ENCODE measurements at places on chromosomes 1 and 21.

DNA sequence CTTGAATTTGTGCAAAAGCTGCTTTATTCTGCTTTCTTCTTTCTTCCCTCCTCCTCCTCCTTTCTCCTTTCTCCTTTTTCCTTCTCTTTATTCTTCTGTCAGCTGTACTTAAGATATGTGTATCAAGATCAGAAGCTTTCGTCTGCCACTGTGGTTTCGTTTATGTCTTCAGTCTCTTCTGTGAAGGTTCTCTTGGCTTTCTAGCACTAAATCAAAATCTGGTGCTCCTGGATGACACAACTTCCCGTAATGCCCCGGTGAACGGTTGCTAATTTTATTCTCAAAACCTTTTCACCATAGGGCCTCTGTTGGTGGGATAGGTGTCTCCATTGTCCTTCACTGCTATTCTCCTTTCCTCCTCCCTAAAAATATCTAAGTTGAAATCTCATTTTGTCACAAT lies 5.0 kb downstream of the ATF6 start:
- DNase-seq: no peak

DNA sequence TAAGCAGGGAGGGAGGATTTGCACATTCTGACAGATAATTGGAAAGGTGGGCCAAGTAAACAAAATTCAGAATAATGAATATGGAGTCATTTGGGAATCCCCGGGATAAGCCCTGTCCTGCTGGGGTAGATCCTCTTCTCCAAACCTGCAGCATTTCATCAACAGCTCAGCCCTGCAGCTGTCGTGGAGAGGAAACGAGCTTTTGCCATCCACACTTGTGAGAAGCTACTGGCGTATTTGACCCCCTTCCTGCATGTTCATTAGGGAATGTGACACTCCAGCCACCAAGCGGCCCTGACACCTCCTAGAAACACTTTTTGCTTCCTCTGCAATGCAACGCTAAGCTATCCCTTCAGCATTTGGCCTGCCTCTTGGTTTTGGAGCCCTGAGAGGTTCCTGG lies 8.0 kb upstream of the LEFTY2 start:
- no peak for DNase-seq

DNA sequence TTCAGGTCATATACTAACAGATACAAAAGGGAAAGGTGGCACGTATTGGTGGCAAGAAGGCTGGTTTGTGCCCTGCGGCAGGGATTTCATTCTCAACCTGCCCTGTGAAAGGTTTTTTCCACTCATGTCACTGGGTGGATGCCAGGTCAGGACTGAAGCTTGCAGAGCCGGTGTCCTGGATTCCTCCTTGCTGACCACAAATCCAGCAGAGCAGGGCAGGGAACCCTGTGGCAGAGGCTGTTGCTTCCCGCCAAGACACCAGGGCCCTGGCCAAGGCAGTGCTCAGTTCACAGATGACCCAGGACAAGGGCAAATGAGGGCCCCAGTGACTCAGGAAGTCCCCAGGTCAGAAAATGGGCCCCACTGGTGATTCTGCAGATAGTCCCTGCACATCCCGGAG lies 16.4 kb downstream of the BSND start:
- no peak for DNase-seq

DNA sequence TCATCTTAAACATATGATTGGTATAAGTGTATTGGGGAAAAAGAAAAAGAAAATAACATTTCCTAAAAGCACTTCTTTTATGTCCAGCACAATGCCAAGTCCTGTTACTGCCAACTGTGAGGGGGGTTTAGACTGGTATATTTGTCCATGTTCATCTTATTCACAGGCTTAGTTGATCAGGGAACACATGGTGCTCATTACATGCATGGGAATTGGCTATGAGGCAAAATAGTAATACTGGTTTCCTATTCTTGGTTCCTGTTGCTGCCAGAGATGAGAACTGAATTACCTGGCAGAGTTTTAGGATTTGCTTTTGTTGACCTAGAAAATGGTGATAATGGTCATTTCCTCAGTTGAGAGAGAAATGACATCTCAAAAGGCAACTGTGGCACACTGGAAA lies 398.8 kb downstream of the DUSP10 start:
- no peak for DNase-seq

DNA sequence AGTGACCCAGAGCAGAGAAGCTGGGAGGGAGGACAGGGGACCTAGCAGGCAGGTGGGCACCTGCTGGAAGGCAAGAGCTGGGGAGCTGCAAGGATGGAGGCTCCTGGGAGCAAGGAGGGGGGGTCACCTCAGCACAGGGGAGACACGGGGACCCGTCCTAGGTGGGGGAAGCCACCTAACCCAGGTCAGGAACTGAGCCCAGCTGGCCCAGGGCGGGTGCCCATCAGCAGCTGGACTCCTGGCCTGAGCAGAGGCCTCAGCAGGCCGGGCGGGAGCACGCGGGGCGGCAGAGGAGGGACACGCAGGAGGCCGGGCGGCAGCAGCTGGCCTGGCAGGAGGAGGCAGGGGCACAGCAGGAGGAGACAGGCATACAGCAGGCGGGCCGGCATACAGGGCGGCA lies 949 bp downstream of the KRTAP10-1 start:
- DNase-seq: no peak

DNA sequence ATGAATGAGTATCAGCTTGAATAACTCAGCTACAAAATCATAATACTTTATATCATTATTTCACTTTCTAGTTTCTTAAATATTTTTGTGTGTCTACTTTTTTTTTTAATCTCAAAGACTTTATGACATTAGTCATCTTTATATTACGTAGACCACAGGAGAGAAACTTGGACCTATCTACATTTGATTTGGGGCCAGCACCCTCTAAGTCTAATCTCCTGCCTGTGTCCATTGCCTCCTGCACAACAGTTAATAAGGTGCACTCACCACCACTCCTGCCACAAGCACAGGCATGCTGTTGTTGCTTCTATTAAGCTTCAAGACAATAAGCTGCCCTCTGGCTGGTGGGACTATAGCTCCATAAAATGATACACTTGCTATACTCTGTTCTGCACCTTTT lies 70.4 kb downstream of the DIRAS3 start:
- DNase-seq: no peak

GRCh38 chr1:241964550-241965282 lies 7.1 kb downstream of the BECN2 start:
- no peak for DNase-seq

- no peak for DNase-seq
These were observed 47.1 kb downstream of the C8A start for GRCh38 chr1:56901716-56902115.

GRCh38 chr21:32587120-32587519 lies 1.8 kb upstream of the TCP10L start:
- no peak for DNase-seq

- DNase-seq: no peak
These were observed 469.8 kb downstream of the NCAM2 start for GRCh38 chr21:21468003-21468402.

DNA sequence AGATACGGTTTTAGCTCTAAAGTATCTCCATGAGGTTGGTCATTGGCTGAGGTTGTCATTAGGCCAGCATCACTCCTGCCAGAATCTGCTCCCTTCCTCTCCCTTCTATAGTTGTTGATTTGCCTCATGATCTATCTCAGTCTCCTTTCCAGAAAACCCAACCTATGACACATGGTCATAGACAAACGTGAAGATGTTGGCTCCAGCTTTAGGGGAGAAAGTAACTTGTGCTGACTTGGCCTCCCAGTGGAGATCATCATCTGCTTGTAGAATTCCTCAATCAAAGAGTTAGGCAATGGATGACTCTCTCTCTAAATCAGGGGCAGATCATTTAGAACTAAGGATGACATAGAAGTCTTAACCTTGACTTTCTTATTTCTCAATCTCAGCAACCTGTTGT lies 894.4 kb downstream of the TTLL7 start:
- DNase-seq: no peak

DNA sequence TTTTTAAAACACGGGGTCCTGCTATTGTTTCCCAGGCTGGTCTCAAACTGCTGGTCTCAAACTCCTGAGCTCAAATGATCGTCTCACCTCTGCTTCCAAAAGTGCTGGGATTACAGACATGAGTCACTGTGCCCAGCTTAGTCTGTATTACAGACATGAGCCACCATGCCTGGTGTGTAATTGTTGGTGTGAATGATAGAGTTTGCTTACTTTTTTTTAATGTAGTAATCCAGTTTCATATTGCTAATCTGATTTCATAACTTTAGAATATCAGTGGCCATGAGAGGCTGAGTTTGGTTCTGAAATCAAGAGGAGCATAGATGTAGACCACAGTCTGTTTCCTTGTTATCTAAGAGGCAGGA lies 3.4 kb downstream of the EPB41 start:
- DNase-seq: no peak

DNA sequence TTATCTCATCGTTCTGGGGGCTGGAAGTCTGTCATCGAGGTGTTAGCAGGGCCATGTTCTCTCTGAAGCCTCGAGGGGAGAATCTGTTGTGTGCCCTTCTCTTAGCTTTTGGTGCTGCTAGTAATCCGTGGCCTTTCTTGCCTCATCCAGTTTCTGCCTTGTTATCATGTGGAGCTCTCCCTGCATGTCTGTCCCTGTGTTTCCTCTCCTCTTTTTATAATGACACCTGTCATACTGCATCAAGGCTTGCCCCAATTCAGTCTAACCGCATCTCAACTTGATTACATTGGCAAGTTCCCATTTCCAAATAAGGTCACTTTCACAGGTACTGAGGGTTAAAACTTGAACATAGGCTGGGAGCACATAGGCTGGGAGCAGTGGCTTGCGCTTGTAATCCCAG lies 82.6 kb upstream of the CNIH3 start:
- DNase-seq: no peak

DNA sequence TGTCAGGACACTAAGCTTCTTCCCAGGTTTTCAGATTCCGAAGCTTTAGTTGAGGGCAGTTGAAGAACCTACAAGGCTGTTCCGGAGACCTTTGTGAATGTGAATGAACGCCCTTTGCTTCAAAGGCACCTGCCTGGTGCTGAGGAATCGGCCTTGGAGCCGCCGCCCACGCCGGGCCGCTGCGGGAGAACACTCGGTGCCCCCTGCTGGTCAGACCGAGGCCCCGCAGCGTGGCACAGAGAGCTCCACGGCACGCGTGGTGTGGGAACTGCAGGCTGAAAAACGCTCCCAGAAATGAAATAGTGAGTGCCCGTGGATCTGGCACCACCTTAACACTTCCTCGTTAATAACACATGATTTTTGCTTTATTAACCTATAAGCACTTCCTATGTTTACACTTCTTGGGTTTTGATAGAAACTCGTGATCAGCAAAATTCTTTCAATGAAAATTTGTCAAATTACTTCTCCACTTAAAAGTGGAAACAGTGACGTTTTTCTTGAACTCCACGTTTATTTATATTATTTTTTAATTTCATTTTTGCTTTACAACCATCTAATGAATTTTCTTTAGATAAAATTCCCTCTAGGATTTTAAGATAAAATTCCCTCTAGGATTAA lies 460.6 kb downstream of the DSCAM start:
- DNase-seq: peak; percentile 5

DNA sequence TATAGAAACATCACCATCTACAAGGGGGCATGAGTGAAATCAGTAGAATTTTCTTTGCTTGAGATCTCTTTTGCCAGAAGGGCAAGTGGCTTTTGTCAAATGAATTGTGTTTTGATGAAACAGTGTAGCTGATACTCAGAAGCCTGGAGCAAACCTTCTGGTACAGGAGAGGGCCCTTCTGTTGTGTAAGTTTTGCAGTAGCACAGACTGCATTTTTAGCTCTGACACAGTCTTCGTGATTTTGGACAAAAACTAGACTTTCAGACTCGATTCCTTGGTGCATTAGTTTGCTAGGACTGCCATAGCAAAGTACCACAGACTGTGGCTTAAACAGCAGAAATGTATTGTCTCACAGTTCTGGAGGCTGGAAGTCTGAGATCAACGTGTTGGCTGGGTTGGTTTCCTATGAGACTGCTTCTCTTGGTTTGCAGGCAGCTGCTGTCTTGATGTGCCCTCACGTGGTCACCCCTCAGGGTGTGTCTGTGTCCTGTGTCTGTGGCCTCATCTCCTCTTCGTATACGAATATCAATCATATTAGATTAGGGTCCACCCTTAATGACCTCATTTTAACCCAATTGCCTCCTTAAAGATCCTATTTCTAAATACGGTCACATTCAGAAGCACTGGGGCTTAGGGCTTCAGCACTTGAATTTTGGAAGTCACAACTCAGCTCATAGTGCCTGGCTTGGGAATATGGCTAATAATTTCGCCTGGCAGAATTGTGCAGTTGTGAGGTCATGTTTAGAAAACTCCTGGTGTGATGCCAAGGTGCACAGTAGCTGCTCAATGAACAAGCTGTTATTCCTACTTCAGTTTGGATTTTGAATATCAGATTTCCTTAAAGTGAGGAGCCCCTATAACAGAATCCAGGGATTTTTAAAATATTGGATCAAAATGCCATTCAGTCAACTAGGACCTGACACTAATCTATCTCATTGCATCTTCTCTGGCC lies 21.2 kb upstream of the DISC1 start:
- no peak for DNase-seq

DNA sequence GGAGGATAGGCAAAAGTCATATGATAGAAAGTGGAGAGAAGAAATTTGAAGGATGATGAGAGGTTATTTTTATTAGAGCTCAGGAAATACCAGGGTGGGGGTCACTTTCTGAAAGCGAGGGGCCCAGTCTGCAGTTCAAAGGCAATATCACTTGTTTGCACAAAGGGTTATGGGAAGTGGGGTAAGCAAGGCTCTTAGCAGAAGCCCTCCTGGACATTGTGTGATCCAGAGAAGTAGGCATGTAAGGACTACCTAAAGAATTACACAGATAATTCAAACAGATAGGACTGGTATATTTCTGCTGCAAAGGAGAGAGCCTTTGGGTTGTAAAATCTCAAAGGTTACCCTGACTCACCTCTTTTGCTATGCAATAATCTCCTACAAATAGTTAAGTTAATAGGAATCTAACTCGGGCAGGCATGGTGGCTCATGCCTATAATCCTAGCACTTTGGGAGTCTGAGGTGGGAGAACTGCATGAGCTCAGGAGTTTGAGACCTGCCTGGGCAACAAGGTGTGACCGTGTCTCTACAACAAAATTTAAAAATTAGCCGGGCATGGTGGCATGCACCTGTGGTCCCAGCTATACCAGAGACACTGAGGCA lies 25.2 kb upstream of the PRRC2C start:
- DNase-seq: no peak

DNA sequence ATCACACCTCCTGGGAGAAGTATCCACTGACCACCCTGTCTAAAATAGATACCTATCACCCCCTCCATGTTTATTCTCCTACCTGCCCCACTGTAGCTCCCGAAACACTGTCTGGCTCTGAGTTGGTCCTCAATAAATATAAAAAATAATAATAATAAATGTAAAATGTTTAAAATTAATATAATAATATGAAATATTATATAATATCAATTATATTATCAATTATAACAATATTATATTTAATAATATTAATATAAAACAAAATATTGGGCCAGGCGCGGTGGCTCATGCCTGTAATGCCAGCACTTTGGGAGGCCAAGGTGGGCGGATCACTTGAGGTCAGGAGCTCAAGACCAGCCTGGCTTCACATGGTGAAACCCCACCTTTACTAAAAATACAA lies 52.3 kb upstream of the TIAM1 start:
- DNase-seq: no peak

DNA sequence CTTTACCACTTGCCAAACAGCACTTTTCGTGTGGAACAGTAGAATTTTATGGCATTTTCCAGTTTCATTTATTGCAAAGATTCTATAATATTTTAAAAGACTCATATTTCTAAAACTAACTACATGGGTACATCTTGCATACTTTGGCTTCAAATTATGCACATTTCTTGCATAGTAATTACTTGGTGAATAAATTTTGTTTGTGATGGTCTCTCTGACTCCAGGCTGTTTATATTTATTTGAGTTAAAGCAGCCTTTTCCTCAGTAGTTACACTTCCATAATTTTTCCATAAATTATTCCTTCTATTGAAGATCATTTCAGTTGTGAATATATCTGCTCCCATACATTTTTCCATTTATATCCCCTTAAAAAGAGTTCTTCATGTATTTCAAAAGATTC lies 6.9 kb upstream of the NHLH2 start:
- no peak for DNase-seq
